Calu3 (cell line): ENCODE measurements at places on chromosomes 4 and X. TPM values are rescaled to one million over a fixed set of nuclear protein-coding genes. Genes with fewer than 3 reads are reported as not detected.

DNA sequence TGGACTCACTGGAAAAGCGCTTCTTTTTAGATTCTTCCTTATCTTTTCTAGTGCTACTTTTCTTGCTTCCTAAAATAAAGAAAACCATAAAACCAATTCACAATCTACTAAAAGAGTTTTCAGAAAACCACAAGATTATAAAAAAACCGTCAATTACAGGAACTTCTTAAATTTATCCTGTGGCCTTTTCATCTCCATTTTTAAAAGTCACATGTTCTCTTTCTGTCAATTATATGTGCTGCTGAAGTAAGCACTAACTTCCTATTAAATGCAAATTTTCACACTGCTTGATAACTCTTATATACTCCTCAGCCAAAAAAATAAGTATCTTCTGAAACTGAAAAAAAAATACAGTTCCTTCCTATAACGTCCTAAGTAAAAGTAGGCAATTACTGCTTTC is 32.8 kb downstream of the CENPC start:
- H3K36me3 ChIP-seq = no peaks in the 10 kb centered on the region
- no peak for DNase-seq
- H3K27ac ChIP-seq = no peak overlapping the region
- H3K27me3 ChIP-seq = no peaks in the 10 kb centered on the region

- peak overlapping the region; percentile 85 for H3K4me3 ChIP-seq
- DNase-seq = peak; percentile 6
- no peaks in the 10 kb centered on the region for H3K27me3 ChIP-seq
- peaks cover 20% of the 10 kb centered on the region for H3K36me3 ChIP-seq
- no peaks in the 10 kb centered on the region for H3K4me1 ChIP-seq
Measured at GRCh38 chrX:134460862-134461220, 876 bp downstream of the HPRT1 start.

- H3K36me3 ChIP-seq = peaks cover 7% of the 10 kb centered on the region
- no peaks in the 10 kb centered on the region for H3K4me1 ChIP-seq
- no peaks in the 10 kb centered on the region for H3K27me3 ChIP-seq
- DNase-seq = no peak
- H3K4me3 ChIP-seq = no peak overlapping the region
- H3K27ac ChIP-seq = no peak overlapping the region
Measured at GRCh38 chrX:111742018-111742417, 61.0 kb downstream of the ALG13 start.

GRCh38 chrX:40057405-40057804 is 40.4 kb downstream of the BCOR start:
- no peak overlapping the region for H3K4me3 ChIP-seq
- peaks cover 15% of the 10 kb centered on the region for H3K36me3 ChIP-seq
- no peaks in the 10 kb centered on the region for H3K4me1 ChIP-seq

DNA sequence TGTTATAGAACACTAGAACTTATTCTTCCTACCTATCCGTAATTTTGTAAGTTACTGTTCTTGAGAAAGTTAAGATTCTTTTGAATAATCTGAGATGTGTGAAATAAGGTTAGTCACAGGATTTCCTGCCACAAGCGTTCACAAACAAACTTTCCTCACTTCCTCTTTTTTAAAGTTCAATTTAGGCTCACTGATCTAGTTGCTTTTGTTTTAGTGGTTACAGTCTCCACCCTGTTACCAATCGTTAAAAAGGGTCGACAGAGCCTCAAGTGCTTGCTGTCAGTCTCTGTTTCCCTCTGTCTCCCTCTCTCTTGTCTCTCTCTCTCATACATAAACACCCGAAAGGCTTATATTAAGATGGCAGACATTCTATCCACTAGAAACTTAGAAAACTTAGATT is 35.9 kb upstream of the STK26 start:
- peaks cover 51% of the 10 kb centered on the region for H3K27me3 ChIP-seq
- no peak overlapping the region for H3K27ac ChIP-seq
- no peak overlapping the region for H3K4me3 ChIP-seq
- no peak for DNase-seq
- no peaks in the 10 kb centered on the region for H3K36me3 ChIP-seq

DNA sequence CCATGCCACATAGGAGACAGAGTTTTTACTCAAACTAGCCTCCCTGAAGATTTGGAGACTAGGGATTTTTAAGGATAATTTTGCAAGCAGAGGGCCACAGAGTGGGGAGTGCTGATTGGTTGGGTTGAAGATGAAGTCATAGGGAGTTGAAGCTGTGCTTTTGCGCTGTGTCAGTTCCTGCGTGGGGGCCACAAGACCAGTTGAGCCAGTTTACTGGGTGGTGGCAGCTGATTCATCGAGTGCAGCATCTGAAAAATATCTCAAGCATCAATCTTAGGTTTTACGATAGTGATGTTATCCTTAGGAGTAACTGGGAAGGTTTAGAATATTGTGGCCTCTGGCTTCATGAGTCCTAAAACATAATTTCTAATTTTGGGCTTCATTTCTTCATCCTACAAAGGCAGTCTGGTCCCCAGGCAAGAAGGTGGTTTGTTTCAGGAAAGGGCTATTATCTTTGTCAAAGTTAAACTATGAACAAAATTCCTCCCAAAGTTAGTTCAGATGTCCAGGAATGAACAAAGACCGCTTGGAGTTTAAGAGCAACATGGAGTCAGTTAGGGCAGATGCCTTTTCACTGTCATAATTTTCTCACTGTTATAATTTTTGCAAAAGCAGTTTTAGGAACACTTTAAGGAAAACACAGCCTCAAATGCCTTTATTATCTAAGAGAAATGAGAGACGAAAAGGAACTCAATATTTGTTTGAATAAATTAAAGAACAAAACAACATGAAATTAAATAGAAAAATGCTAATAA is 960.8 kb upstream of the PRKX start:
- H3K27ac ChIP-seq = no peak overlapping the region
- peaks cover 11% of the 10 kb centered on the region for H3K4me1 ChIP-seq
- H3K27me3 ChIP-seq = no peaks in the 10 kb centered on the region
- H3K36me3 ChIP-seq = no peaks in the 10 kb centered on the region
- H3K4me3 ChIP-seq = no peak overlapping the region
- DNase-seq = peak; percentile 38

DNA sequence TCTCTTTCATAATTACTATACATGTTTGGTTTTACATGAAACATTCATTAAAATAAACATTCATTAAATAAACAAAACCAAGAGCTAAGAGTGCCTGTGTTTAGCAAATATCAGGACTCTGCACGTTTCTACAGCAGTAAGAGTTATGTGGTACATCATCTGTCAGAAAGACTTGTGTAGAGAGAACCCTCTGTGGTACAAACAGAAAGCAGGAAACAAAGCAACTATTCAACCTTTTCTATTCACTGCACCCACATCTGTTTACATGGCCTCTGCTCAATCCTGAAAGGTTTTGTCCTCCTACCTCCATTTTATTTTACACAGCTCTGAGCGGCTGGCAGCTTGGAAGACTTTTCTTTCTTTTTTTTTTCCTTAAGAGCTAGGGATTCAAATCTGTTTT is 90.7 kb upstream of the PCDH18 start:
- no peaks in the 10 kb centered on the region for H3K36me3 ChIP-seq
- H3K4me3 ChIP-seq = no peak overlapping the region
- DNase-seq = no peak
- H3K27me3 ChIP-seq = no peaks in the 10 kb centered on the region
- no peaks in the 10 kb centered on the region for H3K4me1 ChIP-seq

- H3K27ac ChIP-seq = peak overlapping the region; percentile 36
- peak; percentile 69 for DNase-seq
- peaks cover 13% of the 10 kb centered on the region for H3K4me1 ChIP-seq
- peak overlapping the region; percentile 70 for H3K4me3 ChIP-seq
- H3K27me3 ChIP-seq = no peaks in the 10 kb centered on the region
Measured at GRCh38 chrX:275967-276580, 5.1 kb upstream of the PLCXD1 start.

- no peaks in the 10 kb centered on the region for H3K4me1 ChIP-seq
- H3K4me3 ChIP-seq = no peak overlapping the region
- no peak overlapping the region for H3K27ac ChIP-seq
- no peak for DNase-seq
- H3K36me3 ChIP-seq = no peaks in the 10 kb centered on the region
Measured at GRCh38 chr4:17787315-17787714, 5.9 kb upstream of the FAM184B start.

DNA sequence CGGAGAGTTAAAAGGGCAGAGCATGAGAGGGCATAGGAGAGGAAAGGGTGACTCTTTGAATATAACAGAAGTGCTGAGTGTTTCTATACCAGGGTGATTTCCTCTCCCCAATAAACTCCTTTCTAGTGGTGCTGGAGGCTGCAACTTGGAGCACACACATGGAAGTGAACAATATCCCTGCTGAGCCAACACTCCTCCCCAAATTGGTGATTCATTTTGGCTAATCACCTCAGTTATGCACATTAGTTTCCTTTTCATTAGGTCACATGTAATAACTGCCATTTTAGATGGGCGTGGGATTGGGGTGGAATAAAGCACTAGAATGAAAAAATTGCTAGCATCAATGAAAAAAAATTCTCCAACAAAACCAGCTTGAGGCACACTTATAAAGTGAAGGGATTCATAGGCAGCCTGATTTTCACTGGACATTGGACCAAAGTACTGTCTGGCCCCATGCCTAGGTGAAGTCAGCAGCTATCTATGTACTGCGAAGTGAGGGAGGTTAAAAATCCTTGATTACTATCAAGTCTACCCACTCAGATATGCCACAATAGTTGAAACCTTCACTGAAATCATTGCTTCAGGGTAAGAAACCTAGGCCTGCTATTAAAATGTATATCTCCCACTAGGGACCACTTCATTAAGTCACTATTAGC is 174.0 kb downstream of the GLUD2 start:
- no peaks in the 10 kb centered on the region for H3K4me1 ChIP-seq
- no peak for DNase-seq
- no peaks in the 10 kb centered on the region for H3K27me3 ChIP-seq

DNA sequence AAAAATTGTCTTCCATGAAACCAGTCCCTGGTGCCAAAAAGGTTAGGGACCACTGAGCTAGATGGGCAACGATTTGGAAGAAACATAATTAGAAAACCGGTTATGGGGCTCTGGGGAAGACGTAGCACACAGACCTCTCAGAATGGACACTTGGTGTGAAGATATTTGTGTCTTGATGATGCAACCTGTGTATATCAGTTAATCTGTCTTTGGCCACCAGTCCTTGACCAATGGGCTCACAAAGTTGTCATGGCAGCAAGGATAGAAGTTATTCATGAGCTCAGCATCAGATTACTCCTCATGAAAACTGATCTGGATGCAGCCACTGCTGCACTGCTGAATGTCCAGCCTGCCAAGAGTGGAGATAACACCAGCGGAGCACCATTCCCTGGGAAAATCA is 13.6 kb downstream of the MTNR1A start:
- H3K36me3 ChIP-seq = no peaks in the 10 kb centered on the region
- no peaks in the 10 kb centered on the region for H3K4me1 ChIP-seq
- no peak for DNase-seq
- H3K27me3 ChIP-seq = peaks cover 5% of the 10 kb centered on the region
- H3K4me3 ChIP-seq = no peak overlapping the region

DNA sequence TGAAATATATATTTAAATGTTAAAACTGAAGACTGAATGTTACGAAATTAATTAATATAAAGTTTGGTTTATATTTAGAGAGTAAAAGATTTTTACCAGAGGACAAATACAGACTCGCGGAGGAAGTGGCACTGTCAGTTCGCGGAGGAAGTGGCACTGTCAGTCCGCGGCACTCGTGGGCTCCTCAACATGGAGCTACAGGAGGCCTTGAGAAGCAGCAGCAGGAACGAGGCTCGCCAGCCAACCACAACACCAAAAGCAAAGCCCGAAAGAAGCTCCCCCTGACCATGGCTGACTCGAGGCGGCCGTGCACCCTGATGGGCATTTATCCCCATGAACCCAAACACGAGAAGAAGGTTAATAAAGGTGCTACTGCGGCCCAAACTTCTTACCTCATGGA is 125.3 kb upstream of the PABPC4L start:
- DNase-seq = no peak
- H3K27ac ChIP-seq = no peak overlapping the region
- H3K4me3 ChIP-seq = no peak overlapping the region
- no peaks in the 10 kb centered on the region for H3K4me1 ChIP-seq
- H3K36me3 ChIP-seq = peaks cover 5% of the 10 kb centered on the region

GRCh38 chrX:136214551-136214950 is 36.6 kb downstream of the MAP7D3 start:
- peaks cover 4% of the 10 kb centered on the region for H3K27me3 ChIP-seq
- no peak overlapping the region for H3K27ac ChIP-seq
- H3K4me1 ChIP-seq = peaks cover 16% of the 10 kb centered on the region
- DNase-seq = peak; percentile 26
- H3K4me3 ChIP-seq = no peak overlapping the region

- H3K27ac ChIP-seq = peak overlapping the region; percentile 73
- H3K4me3 ChIP-seq = peak overlapping the region; percentile 90
- DNase-seq = no peak
Measured at GRCh38 chr4:140153419-140153717, 616 bp downstream of the MAML3 start.

DNA sequence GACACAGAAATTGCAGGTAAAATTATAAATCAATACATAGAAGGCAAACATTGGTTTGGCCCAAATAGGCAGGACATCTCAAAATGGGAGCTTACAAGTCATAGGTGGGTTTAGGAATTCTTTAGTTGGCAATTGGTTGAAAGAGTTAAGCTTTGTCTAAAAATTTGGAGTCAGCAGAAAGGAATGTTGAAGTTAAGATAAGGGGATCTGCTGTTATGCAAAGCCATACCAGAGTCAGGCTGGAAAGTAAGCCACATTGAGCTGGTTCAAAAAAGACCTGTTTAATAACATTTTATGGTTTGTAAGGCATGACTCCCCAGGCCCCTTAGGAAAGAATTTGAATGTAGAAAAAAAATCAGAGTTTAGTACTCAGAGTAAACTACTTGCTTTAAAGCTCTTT is 92.6 kb downstream of the IL13RA2 start:
- no peak overlapping the region for H3K4me3 ChIP-seq
- H3K27ac ChIP-seq = no peak overlapping the region
- no peaks in the 10 kb centered on the region for H3K36me3 ChIP-seq
- no peaks in the 10 kb centered on the region for H3K27me3 ChIP-seq
- DNase-seq = no peak

- no peak for DNase-seq
- H3K36me3 ChIP-seq = peaks cover 33% of the 10 kb centered on the region
- H3K27me3 ChIP-seq = peaks cover 79% of the 10 kb centered on the region
- no peak overlapping the region for H3K4me3 ChIP-seq
- H3K4me1 ChIP-seq = peaks cover 19% of the 10 kb centered on the region
Measured at GRCh38 chr4:108170631-108171338, 2.1 kb upstream of the LEF1 start.

- DNase-seq = no peak
- H3K36me3 ChIP-seq = no peaks in the 10 kb centered on the region
- H3K27me3 ChIP-seq = no peaks in the 10 kb centered on the region
- H3K27ac ChIP-seq = no peak overlapping the region
- H3K4me3 ChIP-seq = no peak overlapping the region
Measured at GRCh38 chr4:135240796-135241195, 1039.2 kb upstream of the PABPC4L start.

GRCh38 chr4:181281451-181281850 is 961.8 kb upstream of the TENM3 start:
- H3K4me1 ChIP-seq = no peaks in the 10 kb centered on the region
- H3K27ac ChIP-seq = no peak overlapping the region
- DNase-seq = no peak

- no peak overlapping the region for H3K4me3 ChIP-seq
- no peaks in the 10 kb centered on the region for H3K36me3 ChIP-seq
- no peak for DNase-seq
- H3K27me3 ChIP-seq = no peaks in the 10 kb centered on the region
- H3K4me1 ChIP-seq = peaks cover 7% of the 10 kb centered on the region
- H3K27ac ChIP-seq = no peak overlapping the region
Measured at GRCh38 chrX:84168095-84168494, 19.9 kb downstream of the RPS6KA6 start.

The AFF2 gene
- 0.17 and 0.27 TPM in 2 replicates for total RNA-seq

The LIMCH1 gene
- 53.9 and 78.7 TPM in 2 replicates for total RNA-seq

The PAGE1 gene
- total RNA-seq = not detected in 2 replicates

The ARHGEF38 gene
- total RNA-seq = 16.6 and 22.8 TPM in 2 replicates

The STPG2 gene
- total RNA-seq = not detected in 2 replicates

The FRMD7 gene
- total RNA-seq = not detected in 2 replicates

The IL21 gene
- not detected in 2 replicates for total RNA-seq
